CD4-positive, alpha-beta T cell treated with Interleukin-6 at 100 ng/mL for 8 hours (primary cell): ENCODE measurements at places on chromosomes 11 and 22.

DNA sequence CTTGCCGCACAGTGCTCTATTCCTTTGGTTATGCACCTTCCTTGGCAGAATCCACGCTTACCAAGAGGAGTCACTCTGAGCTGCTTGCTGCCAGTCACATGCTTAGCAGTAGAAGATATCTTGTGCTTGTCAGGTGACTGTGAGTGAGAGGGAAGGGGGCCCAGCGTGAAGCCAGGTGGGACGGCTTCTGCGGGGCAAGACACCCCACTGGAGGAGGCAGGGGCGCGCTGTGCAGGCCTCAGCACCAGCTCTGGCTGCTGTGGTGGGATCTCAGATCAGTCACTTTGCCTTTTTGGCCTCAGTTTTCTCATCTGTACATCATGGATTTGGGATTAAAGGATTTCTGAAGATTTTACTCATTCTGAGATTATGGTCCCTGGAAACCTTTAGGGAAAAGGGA, 63.9 kb upstream of the B3GAT1 start:
- no peak for DNase-seq

- no peak for DNase-seq
Observed at GRCh38 chr11:15987046-15987445, 369.3 kb downstream of the SOX6 start.

GRCh38 chr11:48142889-48143288, 73.7 kb upstream of the OR4B1 start:
- DNase-seq: no peak

DNA sequence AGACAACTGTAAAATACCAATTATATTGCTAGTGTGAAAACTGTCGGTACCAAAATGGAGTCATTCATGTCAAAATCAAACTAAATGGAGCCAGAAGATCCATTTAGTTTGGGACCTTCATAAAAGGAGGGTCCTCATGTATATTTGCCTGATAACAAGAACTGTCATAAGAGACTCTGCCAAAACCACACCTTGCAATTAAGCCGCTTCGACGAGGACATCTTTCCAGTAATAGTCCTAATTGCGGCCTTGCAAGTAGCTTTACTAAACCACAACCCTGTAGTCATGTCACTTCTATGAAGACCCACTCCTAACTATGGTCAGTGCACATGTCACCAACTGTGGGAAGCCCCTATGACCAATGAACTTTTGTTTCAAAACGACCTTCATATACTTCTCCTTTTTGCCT, 9.4 kb downstream of the UBQLN3 start:
- no peak for DNase-seq

- DNase-seq: no peak
Observed at GRCh38 chr11:72652873-72653630, 21.2 kb downstream of the PDE2A start.

DNA sequence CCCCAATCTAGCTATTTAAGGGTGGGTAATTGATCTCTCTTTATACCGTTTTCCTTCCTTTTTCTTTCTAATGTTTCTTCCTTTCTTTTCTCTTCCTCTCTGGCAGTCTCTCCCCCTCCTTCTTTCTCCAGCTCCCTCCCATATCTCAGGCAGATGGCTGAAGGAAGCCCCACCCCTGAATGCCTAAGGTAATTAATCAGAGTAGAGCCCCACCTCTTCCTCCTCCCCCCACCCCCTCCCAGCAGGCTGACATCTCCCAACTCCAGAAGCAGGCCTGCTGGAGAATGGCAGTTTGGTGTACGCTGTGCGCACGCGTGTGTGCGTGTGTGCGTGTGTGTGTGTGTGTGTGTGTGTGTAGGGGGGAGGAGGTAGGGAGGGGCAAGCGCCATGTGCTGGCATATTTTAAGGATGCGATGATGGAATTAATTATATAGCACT, 122.6 kb downstream of the APOL5 start:
- DNase-seq: no peak

- DNase-seq: no peak
Observed at GRCh38 chr11:18769802-18770456, 21.7 kb downstream of the PTPN5 start.

- DNase-seq: no peak
Observed at GRCh38 chr11:67260406-67260805, 5.9 kb upstream of the GRK2 start.

DNA sequence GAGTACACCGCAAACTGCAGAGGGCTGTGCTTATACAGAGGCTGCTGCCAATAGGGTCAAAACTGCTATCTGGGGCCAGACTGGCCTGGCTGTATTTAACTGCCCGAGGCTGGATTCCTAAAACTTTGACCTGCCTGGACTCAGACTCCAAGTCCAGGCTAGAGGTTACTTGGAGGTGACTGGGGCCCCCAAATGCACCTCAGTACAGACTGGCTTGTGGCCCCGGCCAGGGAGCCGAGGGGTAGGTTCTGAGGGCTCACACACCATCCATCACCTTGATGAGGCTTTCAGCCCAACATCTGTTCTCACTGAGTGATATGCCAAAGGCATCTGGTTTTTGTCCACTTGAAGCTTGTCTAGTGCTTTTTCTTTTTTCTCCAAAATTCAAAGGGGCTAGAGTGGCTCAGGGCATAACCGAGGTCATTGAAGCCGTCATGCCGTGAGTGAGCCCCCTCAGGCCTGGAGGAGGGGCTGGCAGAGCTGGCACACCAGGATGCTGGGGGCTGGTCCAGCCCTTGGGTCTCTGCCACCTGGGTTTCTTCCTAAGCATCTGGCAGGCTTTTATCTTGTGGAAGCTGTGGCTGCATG, 52.4 kb upstream of the TTLL12 start:
- no peak for DNase-seq

DNA sequence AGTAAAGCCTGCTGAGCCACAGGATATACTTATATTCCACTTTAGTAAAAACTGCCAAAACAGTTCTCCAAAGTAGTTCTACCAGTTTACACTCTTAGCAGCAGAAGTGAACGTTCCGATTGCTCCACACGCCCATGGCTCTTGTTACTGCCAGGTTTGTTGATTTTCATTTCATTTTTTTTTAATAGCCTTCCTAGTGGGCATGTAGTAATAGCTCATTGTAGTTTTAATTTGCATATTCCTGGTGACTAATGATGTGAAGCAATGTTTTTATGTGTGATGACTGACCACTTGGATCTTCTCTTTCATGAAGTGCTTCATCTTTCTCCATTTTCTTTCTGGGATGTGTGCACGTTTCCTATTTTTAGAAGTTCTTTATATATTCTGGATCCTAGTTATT, 4.8 kb upstream of the C11orf97 start:
- no peak for DNase-seq

DNA sequence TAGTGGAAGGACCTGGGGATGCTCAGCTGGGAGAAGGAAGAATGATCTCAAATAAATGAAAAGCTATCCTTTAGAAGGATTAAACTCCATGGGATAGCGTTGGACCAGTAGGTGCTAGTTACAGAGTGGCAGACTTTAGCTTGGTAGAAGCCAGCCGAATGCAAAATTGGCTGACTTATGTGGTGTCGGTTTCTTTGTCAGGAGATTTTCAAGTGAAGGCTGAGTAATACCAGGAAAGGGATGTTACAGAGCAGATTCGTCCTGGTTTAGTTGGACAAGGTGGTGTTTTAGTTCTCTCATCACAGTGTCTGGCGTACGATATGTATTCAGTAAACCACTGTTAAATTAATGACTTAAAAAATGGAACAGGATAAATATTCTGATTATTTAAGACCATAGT, 26.0 kb downstream of the FDX1 start:
- DNase-seq: no peak

GRCh38 chr11:73260127-73260457, 12.0 kb upstream of the P2RY6 start:
- no peak for DNase-seq

DNA sequence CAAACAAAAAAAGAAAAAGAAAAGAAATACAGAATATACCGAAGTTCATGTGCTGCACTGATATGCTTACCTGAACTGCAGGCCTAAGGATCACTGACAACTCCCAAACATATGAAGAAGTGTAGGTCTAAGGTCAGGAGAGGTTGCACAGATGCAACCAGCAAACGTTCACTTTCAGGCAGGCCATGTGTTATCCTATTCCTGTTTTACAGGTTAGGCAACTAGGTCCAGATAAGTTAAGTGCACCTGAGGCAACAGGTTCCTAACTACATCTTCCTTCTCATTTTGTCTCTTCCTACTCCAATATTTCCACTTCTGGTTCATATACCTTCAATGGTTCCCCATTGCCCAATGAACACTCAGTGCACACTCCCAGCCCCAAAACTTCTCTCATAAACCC, 15.1 kb downstream of the PI4KA start:
- DNase-seq: no peak

GRCh38 chr11:995752-996420, 40.6 kb downstream of the MUC6 start:
- DNase-seq: no peak

- DNase-seq: no peak
Observed at GRCh38 chr11:15148169-15148568, 33.4 kb downstream of the INSC start.

- DNase-seq: no peak
Observed at GRCh38 chr11:61737131-61737530, 15.3 kb upstream of the MYRF start.
